ENCODE measurements at places on chromosomes 2 and 18. TPM values are rescaled to one million over a fixed set of nuclear protein-coding genes. Genes with fewer than 3 reads are reported as not detected.

- DNase-seq = no peak
Measured at GRCh38 chr2:222293660-222294630, 4.9 kb downstream of the PAX3 start.

- DNase-seq = no peak
Measured at GRCh38 chr18:36711813-36712444, 116.9 kb downstream of the TPGS2 start.

GRCh38 chr2:121049950-121050585 lies 234.9 kb downstream of the TFCP2L1 start:
- DNase-seq = no peak

DNA sequence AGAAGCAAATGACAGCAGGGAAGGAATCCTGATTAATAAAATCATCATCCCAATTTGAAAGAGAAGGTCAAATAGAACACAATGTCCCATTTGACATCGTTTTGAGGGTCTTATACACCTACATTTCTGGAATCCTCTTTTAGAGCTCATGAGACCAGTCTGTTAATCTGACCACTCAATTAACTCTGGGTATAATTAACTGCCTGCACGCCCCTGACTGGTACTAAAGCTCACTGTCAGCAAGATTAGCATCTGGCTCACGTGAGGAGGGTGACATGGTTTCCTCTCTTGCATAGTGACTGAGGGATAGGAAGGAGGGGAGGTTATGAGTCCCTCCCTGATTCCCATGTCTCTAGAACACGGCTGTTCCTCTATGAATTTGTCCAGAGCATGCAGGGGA lies 124.3 kb downstream of the ICOS start:
- DNase-seq = no peak

GRCh38 chr2:109143214-109144187 lies 14.5 kb downstream of the SH3RF3 start:
- DNase-seq = no peak

- no peak for DNase-seq
Measured at GRCh38 chr18:63078471-63078870, 241.1 kb downstream of the BCL2 start.

DNA sequence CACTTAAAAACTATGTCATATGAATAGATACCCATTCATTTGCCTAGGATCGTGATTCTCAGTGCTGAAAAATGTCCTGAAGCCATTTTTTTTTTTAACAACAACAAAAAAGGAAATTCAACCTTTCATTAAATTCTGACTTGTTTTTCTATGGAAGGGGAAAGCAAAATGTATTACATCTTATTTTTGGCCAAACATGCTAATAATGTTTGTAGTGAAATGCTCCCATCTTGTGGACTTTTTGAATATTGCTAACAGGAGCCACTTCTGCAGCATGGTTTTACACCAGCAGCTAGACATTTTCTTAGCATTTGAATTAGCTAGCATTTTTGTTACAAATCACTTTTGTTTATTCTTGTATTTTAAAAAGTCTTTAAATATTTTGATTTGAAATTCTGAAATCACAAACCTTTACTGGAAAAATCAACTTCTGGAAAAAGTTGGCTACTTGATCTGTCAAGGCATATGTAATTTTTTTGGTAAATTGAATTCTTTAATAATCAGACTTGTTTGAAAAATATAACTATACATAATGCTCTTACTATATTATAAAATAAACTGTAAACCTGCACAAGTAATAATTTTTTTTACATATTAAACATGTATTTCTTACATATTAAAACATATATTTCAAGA lies 75.8 kb downstream of the KIDINS220 start:
- no peak for DNase-seq

GRCh38 chr2:142042536-142043199 lies 88.1 kb downstream of the LRP1B start:
- no peak for DNase-seq

- DNase-seq = no peak
Measured at GRCh38 chr2:70043252-70043875, 43.9 kb upstream of the PCBP1 start.

Gene PRSS56
- not detected for total RNA-seq

GRCh38 chr2:187079901-187080300 lies 230.9 kb upstream of the ZSWIM2 start:
- DNase-seq = no peak

DNA sequence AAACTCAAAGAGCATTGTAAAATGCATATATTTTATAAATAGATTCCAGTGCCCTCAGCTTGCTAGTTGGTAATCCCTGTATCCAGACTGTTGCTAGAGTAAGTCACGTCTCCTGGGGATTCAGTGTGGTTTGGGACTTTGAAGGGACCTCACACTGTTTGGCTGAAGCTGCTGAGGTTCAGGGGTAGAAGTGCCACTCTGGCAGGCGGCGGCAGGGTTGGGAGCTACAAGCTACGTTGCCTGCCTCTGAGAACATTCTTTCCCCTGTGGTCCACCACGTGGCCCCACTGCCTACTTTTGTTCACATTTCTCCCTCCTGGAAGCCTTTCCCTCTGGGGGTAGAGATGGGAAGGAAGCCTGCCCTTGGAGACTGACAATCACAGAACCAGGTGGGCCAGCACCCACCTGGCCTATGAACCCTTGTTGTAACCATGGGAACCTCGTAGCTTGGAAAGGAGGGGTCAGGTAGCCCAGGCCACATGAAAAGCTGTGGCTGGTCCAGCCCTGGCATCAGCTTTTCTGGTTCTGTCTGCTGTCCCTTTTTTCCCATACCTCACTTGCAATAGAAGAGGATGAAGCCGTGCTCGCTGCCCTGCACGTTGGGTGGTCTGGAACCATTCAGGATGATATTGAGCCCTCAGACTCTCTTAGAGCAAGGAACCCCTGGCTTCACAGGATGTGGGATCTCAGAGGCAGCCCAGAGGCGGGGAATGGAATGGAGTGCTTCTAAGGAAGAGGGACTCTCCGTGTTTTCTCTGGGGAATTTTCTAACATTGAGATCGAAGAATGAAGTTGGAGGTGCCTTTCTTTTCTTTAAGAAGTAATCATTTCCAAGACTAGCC lies 2.9 kb downstream of the RNF144A start:
- DNase-seq = no peak

DNA sequence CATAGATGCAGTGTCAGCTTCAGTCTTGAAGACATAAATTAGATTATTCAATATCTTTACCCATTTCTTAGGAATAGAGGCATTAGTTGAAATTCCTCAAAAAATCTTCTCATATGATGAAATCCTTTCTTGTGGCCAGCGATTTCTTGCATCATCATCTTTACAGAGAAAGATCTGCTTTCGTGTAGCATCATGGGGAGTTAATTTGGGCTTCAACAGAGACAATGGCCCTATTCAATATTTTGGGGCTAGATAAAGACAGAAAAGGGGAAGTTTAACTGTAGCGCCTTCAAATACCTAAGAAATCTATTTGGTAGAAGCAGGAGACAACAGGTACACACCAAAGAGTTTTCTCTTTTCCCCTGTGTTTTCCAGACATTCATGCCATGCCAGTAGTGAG lies 73.8 kb downstream of the TGFA start:
- no peak for DNase-seq
